Stimulated activated CD8-positive, alpha-beta memory T cell treated with anti-CD3 and anti-CD28 coated beads, Interleukin-7, amount 100 ng/mL, for 24 hours (primary cell): ENCODE measurements at places on chromosomes 7 and 10.

DNA sequence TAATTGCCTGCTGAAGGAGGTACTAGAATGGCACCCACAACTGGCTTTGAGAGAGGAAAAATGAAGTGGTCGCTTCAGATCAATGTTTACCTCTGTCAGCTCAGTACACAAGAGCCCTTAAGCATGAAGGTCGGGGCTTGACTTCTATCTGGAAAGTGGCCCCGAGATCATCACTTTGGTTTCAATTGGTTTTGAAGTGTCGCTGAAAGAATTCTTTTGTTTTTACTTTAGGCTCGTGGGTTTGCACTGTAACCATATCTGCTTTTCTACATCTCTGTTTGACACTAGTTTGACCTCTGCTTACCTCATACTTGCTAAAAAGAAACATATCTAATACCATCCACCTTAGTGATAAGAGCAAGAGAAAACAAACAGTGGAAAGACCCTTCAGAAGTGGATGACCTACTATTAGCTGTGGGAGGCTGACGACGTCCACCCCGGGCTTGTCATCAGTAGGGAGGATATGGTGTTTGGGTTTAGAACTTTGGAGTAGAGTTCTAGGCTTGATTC, 361.8 kb downstream of the GATA3 start:
- DNase-seq, result no peak

DNA sequence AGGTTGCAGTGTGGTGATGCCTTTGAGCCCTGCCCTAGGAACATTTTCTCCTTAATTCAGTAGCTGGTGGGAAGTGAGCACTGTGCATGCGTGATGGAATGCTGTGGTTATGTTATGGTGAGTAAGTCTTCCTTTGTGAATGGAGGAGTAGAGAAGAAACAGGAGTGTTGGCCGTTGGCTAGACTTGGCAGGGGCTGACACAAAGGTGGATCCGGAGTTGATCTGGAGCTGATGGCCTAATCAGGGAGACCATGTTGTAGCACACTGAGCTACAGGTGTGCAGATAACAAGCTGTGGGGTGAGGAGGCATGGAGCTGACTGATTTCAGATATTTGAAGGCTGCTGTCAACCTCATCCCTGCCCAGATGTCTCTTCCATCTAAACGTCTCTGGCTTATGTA, 122.3 kb downstream of the CNNM2 start:
- no peak for DNase-seq

DNA sequence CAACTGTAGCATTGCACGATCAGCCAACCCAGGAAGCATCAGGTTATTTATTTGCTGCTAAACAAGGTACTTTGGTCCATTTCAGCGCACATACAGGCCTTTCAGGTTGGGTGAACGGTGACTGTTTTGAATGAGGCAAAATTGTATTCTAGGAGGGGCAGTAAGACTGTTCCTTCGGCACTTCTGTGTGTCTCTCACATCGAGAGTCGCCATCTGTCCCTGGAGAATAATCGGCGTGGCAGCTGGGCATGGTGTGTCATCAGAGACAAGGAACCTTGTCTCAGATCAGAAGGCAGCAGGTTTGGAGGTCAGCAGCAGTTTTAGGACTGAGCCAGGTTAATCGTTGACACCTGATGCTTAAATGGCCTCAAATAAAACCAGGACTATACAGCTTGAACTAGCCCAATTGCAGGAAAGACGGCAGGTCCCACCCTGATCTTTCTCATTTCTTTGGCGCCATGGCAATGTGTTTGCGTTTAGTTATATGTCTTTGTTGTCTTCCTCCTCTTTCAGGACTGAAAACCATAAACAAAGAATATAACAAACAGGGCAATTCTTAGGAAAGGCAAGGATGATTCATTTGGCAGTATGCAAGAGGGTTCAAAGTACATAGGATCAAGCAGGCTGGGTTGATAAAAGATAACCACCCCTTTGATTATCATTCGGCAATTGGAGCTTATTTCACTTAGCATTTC, 92.0 kb upstream of the PRR15 start:
- no peak for DNase-seq

DNA sequence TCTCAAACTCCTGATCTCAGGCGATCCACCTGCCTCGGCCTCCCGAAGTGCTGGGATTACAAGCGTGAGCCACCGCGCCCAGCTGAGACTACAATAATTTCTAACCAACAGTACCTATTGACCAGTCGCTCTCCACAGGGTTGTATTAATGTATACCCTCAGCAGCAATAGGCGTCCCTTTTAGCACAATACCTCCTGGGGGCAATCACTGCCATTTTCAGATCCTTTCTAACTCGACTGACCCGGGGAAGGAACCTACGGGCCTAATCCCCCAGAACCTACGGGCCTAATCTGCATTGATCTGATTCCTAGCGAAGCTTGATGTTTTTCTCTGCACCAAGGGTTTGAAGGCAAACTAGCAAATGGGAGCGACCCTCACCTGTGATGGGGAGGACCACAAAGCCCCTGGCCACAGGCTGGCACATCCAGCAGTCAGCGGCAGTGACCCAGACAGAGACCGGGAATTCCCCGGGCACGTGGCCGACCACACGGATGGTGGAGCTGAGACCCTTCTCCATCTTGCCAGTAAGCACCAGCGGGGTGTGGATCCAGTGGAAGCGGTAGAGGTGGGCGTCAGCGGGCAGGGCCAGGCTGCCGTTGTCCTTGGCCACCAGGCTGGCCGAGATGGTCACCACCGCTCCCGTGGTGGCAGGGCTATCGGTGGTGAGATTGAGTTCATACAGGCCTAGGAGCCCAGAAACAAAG, 6.9 kb downstream of the TMEM130 start:
- no peak for DNase-seq

GRCh38 chr10:30732671-30733070, 103.1 kb upstream of the LYZL2 start:
- DNase-seq, result no peak

GRCh38 chr10:95880704-95881103, 27.1 kb upstream of the CC2D2B start:
- DNase-seq, result no peak

GRCh38 chr7:34821932-34822558, 164.0 kb downstream of the NPSR1 start:
- DNase-seq, result no peak

- no peak for DNase-seq
These were observed 122.9 kb upstream of the LYZL2 start for GRCh38 chr10:30752481-30752881.

- no peak for DNase-seq
These were observed 61.3 kb downstream of the CD36 start for GRCh38 chr7:80699721-80700256.

DNA sequence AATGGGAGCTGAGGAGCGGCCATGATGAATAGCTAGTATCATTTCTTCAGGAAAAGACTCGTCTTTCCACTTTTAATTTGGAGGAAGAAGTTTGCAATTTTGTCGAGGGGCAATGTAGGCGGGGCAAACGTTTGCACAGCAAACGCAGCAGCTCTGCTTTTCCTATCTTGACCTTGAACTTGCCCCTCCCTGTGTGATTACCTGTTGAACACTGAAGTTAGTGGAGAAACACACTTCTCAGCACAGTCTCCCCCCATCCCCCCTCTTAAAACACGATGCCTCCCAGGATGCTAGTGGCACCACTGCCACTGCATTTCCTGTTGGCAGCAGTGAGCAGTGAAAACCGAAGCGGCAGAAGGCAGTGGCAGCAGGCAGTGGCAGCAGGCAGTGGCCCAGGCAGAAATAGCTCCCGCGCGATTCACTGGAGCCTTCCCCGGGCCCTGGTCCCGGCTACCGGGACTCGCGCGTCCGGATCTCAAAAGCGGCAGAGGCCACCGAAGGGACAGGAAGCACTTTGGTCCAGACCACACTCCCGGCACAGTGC, at the start of gene EPDR1:
Gene EPDR1, plus strand, starts transcription at position 336 of the 544 bp plus-strand sequence. CDS start 300 bp downstream, outside the sequence.
- DNase-seq, result no peak

- no peak for DNase-seq
These were observed 125.3 kb upstream of the SGCE start for GRCh38 chr7:94781236-94781635.

DNA sequence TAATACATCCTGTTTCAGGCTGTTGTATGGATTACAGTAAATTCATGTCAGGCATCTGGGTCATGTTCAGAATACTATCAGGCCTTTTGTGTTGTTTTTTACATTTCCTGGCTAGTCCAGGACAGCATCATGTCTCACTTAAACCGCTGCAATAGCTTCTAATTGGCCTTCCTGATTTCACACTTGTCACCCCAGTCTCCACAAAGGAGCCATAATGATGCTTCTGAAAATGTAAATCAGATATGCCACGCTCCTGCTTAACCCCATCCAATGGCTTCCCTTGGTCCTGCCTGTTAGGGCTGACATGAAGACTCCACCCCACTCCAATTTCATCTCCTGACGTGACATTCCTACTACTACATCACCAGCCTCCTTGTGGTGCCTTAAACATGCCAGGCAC, 220.0 kb downstream of the CACNA2D1 start:
- no peak for DNase-seq
